ENCODE measurements at places on chromosomes 5 and 9. TPM values are rescaled to one million over a fixed set of nuclear protein-coding genes. Genes with fewer than 3 reads are reported as not detected.
A peak's percentile ranks its signal among the peaks of the same experiment; 100 is the strongest.

DNA sequence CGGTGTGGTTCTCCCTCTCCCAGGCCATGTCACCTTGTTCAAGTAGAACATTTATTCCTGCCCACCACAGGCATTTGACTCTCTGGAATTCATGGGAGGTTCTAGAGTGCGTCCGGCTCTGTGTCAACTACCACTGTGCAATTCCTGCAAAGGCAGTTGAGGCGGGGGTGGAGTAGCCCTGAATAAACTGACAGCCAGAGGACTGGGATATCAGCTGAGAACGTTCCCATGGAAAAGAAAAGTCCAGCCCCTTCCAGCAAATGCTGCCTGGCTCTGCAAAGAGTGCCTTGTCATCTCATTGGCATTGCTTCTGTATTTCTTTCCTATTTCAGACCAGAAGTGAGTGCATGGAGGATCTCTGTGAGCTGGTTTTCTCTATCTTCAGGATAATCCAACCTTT, 18.9 kb upstream of the MEGF9 start:
- no peaks in the 10 kb centered on the region for H3K36me3 ChIP-seq
- no peak for DNase-seq
- H3K4me3 ChIP-seq = no peak overlapping the region
- peaks cover 17% of the 10 kb centered on the region for H3K4me1 ChIP-seq

DNA sequence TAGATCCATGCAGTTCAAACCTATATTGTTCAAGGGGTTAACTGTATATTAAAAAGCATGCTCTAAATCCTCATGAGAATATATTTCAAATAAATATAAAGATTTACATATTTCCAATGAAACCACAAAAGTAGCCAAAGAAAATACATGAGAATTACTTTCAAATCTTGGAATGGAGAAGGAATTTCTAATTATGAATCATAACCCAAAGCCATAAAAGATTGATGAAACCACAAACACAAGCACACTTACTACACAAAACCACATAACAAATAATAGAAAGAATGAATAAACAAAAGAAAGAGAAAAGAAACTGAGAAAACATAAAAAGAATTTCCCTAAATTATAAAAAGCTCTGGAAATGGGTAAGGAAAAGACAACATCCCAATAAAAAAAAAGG, 16.0 kb downstream of the ERP44 start:
- H3K4me1 ChIP-seq = peaks cover 34% of the 10 kb centered on the region
- 0 out of 2 replicates have a peak overlapping the region, but pooled peaks have one; percentile 14 for H3K4me3 ChIP-seq
- peak overlapping the region; percentile 94 for H3K27ac ChIP-seq
- H3K27me3 ChIP-seq = no peaks in the 10 kb centered on the region

DNA sequence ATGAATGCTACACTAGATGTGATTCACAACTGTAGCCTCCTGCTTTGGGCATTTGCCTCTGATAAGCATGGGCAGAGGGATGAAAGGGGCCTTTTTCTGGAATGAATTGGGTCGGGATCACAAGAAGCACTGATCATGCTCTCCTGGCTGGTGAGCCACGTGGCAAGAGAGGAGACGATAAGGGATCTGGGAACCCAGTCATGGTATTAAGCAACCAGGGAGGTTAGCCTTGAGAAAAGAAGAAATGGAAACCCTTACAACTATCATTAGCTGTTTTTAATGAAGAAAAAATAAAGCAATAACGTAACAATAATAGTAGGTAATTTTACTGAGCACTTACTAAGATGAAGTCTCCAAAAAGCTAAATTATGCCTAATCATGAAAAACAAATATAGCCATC, 50.0 kb upstream of the RAI14 start:
- no peak for DNase-seq
- H3K4me1 ChIP-seq = no peaks in the 10 kb centered on the region
- no peak overlapping the region for H3K27ac ChIP-seq
- no peaks in the 10 kb centered on the region for H3K36me3 ChIP-seq

GRCh38 chr5:133461796-133462516, 150.4 kb downstream of the FSTL4 start:
- no peaks in the 10 kb centered on the region for H3K4me1 ChIP-seq
- H3K27me3 ChIP-seq = no peaks in the 10 kb centered on the region
- no peak for DNase-seq
- no peaks in the 10 kb centered on the region for H3K36me3 ChIP-seq
- no peak overlapping the region for H3K4me3 ChIP-seq

ARL14EPL gene
- polyA plus RNA-seq = not detected

GRCh38 chr5:73201547-73202513, 28.8 kb downstream of the TMEM174 start:
- no peaks in the 10 kb centered on the region for H3K4me1 ChIP-seq
- H3K27me3 ChIP-seq = peaks cover 1% of the 10 kb centered on the region
- no peak overlapping the region for H3K4me3 ChIP-seq
- no peak overlapping the region for H3K27ac ChIP-seq
- H3K36me3 ChIP-seq = no peaks in the 10 kb centered on the region

GRCh38 chr5:135705941-135706466, 127.2 kb upstream of the CXCL14 start:
- no peak overlapping the region for H3K4me3 ChIP-seq
- H3K27me3 ChIP-seq = peaks cover under 1% of the 10 kb centered on the region
- H3K4me1 ChIP-seq = no peaks in the 10 kb centered on the region
- no peak overlapping the region for H3K27ac ChIP-seq
- no peaks in the 10 kb centered on the region for H3K36me3 ChIP-seq

GRCh38 chr5:158212237-158212636, 353.3 kb upstream of the CLINT1 start:
- no peaks in the 10 kb centered on the region for H3K36me3 ChIP-seq
- no peak overlapping the region for H3K4me3 ChIP-seq
- H3K4me1 ChIP-seq = no peaks in the 10 kb centered on the region
- no peaks in the 10 kb centered on the region for H3K27me3 ChIP-seq
- no peak overlapping the region for H3K27ac ChIP-seq
